Stimulated activated CD4-positive, alpha-beta T cell treated with anti-CD3 and anti-CD28 coated beads, Interleukin-2, amount 100 ng/mL, for 24 hours (primary cell): ENCODE measurements at places on chromosomes 2 and 18.

DNA sequence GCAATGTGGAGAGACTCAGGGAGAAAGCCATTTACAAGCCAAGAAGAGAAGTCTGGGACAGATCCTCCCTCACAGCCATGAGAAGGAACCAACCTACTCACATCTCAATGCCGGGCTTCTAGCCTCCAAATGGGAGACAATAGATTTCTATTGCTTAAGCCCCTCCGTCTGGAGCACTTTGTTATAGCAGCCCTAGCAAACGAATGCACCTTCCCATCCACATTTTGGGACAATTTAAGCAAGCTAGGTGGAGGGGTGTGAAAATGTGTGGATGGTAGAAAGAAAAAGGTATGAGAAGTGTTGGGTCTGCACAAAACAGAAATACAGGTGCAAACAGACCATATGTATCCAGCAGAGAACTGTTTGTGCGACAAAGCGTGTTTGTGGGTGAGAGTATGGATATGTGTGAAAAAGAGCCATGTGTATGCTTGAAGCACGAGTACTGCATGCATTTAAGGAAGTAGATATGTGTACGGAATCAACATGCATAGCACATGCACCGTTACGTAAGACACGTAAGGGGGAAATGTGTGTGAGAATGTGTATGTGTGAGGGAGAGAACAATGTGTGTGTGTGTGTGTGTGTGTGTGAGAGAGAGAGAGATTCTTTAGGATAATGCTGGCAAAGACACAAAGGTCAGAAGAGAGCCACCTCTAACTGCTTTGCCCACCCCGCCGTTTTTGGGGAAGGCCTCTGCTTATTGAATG lies 13.1 kb upstream of the E2F6 start:
- DNase-seq: no peak

DNA sequence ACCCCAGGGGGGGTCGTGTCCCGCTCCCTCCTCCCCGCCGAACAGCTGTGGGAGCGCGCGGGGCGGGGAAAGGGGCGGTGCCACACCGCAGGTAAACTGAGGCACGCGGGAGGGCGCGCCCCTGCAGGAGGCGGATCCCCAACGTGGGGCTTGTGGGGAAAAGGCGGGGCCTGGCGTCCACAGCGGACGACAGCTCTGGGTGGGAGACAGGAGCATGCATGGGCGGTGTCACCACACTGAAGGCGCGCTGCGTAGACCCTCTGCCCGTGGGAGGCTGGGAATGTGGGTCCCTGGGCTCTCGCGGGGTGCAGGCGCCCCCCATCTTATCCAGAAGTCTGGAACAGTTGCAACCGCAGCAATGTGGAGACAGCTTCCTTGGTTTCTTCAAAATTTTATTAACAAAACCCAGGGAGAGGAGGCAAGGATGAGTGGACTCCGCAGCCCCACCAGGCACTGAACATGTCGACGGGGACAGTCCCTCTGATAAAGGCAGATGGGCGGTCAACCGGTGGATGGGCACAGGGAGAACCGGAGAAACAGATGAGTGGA lies 723 bp upstream of the MBD1 start:
- DNase-seq: no peak

DNA sequence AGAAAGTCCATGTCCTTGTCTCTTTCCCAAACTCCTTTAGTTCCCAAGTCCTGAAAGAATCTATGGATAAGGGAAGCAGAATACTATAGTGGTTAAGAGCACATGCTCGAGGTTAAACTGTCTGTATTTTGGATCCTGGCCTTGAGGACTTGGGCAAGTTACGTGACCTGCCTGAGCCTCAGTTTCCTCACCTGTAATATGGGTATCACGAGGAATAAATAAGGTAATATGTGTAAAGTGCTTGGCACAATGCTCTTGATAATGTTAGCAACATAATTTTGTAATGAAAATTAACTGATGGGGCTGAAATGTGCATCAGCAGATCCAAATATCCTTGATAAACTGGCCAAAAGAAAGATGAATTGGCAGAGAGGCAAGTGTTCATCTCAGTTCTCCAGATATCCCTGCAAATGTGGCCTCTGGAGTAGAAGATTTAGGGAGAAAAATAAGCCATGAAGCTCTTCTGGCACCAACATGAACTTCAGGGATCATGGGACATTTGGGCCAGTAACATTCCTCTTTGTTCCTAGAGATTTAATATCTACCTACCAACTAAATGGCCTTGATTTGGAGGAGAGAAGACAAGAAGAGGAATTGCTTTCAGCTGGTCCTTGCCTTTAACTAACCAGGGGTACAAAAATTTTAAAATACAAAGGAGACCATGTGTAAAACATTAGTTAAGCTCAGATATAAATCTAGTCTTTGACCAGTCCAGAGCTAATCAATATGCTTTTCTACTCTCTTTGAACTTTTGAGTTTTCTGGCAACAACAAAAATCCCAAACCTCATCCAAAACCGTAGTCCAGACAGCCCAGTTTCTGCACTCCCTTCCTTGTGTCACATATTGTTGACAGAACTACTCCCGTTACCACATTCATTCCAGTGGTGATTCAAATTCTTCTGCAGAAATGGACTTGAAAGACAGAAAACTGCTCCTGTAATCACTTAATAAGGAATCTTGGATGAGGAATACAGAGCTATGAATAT lies 52.7 kb upstream of the EML4 start:
- DNase-seq: no peak

DNA sequence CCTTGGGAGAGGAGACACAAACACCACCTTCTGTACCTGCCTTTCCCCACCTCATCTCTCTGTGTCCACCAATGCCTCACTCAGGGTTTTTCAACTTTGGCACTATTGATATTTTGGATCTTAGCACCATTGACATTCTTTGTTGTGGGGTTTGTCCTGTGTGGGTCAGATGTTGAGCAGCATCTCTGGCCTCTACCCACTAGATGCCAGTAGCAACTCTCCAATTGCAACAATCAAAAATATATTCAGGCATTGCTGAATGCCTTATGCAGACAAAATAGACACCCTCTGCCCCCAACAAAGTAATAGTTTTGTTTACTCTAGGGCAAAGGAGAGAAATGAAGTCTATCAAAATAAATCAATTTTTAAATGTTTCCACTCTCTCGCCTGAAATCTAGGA lies 1384.3 kb upstream of the NXPH2 start:
- DNase-seq: no peak

DNA sequence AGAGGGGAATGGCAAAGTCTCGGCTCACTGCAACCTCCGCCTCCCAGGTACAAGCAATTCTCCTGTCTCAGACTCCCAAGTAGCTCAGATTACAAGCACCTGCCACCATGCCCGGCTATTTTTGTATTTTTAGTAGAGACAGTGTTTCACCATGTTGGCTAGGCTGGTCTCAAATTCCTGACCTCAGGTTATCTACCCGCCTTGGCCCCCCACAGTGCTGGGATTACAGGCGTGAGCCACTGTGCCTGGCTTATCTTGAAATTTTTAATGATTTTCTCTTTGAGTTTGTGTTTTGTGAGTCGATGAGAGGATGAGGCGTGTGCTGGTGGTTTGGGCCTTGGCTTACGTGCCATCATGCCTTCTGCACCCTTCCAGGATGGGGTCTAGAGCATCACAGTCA lies 101.3 kb upstream of the ST3GAL5 start:
- DNase-seq: peak; percentile 4

- no peak for DNase-seq
Observed at GRCh38 chr2:201813996-201814760, 7.8 kb downstream of the CDK15 start.

GRCh38 chr2:68157002-68157401 lies 686 bp upstream of the PNO1 start:
- no peak for DNase-seq

- DNase-seq: no peak
Observed at GRCh38 chr2:37181726-37182684, 6.5 kb downstream of the SULT6B1 start.

DNA sequence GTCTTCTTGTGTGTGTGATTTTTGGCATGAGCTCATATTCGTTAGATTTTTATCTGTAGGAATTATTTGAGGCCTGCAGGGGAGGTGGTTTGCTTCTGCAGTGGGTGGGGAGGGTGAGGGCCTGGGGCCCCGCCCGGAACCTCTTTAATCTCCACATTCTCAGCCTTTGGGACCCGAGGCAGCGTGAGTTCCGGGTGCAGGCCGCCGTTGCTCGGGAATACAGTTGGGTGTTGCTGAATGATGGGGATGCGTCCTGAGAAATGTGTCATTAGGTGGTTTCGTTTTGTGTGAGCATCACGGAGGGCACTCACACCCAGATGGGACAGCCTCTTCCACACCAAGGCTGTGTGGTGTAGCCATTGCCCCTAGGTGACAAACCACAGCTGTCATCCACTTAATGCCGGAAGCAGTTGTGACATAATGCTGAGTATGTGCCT lies 13.7 kb upstream of the GAL3ST2 start:
- peak; percentile 59 for DNase-seq

- DNase-seq: no peak
Observed at GRCh38 chr2:58197894-58198293, 43.2 kb downstream of the FANCL start.

DNA sequence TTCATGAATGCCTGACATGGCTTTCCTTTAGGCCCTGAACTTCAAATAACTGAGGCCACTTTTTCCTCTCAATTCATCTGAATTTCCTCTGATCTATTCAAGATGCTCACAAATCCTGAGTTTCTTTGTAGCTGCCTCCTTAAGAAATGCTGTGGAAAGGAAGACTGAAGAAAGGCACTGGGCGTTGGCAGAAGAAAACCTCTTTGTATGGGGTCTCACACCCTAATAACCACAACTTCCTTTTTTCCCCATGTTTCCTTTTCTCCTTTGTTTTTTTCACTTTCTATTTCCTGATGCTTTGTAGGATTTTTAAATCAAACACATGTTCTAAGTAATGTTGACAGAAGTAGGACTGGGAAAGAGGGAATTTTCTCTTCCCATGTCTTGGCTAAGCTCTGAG lies 447.4 kb downstream of the CMPK2 start:
- DNase-seq: no peak

DNA sequence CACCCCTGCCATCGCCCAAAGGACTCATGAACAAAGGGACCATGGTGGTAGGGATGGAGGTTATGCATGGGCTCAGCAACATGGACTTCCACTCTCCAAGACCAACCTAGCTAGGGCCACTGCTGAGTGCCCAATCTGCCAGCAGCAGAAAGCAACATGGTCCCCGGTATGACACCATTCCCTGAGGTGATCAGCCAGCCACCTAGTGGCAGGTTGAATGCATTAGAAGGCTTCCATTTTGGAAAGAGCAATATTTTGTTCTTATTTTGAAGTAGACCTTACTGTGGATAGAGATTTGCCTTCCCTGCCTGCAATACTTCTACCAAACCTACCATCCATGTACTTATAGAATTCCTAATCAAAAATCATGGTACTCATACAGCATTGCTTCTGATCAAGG lies 99.8 kb downstream of the METTL4 start:
- no peak for DNase-seq

GRCh38 chr2:165248238-165248637 lies 9.0 kb downstream of the SCN2A start:
- DNase-seq: no peak

DNA sequence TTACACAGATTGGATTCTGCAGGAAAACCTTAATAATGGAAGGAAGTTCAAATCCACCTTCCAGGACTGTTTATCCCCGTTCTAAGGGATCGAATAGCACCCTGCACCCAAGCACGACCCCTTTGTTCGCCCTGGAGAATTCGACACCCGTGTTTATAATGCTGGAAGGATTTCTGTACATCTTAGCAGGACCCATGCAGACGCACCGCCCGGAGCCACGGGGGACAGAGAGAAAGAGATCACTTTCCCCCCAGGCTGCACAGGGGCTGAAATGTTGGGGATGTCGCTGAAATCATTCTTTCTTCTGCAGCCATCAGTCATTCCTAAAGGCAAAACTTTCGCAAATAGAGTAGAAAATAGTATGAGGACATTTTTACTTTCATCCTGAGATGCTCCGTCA lies 238.7 kb upstream of the SALL3 start:
- DNase-seq: no peak

DNA sequence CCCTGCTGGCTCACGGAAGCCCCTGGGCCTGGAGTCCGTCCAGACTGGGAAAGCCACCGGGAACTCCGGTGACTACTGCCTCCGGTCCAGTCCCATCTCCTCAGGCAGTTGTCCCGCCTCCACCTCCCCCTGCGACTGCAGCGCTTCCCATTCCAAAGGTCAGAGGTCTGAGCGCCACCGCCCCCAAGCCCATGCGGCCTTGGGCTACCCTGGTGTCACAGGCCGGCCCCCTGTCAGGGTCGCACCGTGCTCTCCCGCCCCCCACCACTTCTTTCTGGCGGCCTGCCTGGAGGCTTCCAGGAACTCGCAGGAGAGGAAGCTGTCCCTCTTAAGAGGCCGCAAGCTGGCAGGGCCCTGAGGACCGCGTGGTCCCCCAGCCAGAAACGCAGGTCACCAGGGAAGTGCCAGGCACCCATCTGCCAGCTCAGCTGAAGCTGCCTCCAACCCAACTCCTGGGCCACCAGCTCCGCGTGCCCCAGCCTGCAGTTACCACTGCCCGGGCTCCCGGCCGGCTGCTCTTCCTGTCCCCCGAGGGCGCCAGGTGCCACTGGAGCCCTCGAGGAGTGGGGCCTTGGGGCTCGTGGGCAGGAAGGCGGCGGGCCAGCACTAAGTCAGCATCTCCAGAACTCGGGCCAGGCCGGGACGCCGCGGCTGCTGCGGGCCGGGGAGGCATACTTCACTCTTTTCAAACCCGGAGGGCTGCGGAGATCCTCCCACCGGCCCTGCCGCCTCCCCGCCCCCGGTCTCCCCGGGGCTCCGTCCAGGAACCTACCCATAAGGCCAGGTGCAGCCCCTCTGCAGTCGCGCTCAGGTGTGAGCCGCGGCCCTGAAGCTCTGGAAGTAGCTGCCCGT lies 83.3 kb upstream of the POMC start:
- peak; percentile 58 for DNase-seq

DNA sequence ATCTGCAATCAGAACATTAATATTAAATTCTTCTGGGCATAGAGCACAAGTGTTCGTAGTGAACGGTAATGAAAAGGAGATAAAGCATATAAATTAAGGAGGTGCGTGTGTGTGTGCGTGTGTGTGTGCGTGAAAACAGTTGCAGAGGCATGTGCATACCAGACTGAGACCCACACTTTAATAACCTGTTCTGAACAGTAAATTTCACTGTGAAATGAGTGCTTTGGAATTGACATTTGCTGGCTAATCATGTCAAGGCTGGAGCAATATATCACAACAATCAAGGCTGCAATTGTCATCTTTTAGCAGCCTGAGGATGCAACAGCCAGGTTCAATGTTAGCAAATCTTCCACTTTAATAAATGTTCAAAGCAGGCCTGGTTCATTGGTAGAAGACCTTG lies 57.9 kb downstream of the DCDC2C start:
- DNase-seq: no peak

GRCh38 chr18:36812678-36813077 lies 16.1 kb downstream of the TPGS2 start:
- DNase-seq: no peak

DNA sequence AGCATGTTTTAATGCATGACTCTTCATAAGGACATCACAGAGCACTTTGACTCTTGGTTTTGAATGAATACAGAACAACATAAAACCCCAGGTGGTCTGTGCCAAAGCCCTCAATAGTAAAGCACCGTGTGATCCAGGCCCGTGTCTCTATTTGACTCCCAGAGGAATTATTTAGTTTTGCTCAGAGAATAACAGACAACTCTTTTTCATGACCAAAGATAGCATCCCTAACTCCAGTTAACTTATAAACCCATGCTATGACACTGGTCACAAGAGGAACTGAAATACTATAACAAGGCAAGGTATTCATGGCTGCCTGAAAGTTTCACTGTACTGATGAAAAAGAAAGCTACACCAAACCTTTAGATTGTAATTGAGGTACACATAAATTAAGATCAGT lies 128.4 kb downstream of the IKZF2 start:
- no peak for DNase-seq
